Neural crest cell (in vitro differentiated cells): ENCODE measurements at places on chromosomes 11 and 22. TPM values are rescaled to one million over a fixed set of nuclear protein-coding genes. Genes with fewer than 3 reads are reported as not detected.

DNA sequence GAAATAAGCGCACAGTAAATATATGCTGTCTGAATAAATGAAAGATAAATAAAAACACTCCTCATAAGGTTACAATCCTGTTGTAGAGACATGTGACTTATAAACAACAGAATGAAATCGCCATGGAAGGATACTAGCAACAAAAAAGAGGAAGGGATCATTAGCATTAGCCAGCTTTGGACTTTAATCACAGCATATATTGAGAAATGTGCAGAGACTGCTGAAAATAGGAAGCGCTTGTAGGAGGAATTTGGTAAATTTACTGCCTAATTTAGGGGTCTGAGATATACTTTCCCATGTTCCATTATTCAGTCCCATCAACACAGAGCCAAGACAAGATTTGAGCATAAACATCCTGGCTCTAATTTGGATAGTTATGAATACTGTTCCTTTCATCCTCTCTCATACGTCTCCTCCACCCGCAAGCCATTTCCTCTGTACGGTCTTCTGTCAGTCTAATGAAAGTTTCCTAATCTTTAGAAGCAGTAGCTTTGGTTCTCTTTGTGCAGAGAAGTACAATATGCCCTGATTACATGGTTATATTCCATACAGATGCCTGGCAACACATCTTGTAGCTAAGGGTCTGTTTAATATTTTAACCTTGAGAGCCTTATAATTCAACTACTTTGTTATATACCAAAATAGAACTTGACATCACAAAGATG is 37.1 kb upstream of the AKIP1 start:
- no peak for DNase-seq
- H3K4me1 ChIP-seq = peaks cover 23% of the 10 kb centered on the region
- no peaks in the 10 kb centered on the region for H3K36me3 ChIP-seq

The PGR gene
- not detected in 2 replicates for total RNA-seq

DNA sequence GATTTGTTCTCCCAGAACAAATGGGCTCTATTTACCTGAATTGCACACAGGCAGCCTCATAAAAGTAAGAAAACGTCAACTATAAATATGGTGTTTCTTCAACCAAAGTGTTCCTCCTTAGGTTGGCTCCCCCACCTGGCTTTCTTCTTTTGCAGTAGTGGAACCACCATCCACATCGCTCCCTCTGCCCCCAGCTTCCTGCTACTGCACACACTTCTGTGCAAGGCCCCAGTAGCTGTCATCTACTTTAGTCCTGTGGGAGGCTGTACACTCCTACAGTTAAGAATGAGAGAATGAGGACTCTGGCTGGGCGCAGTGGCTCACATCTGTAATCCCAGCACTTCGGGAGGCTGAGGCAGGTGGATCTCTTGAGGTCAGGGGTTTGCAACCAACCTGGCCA is 89.5 kb downstream of the BMAL1 start:
- no peak overlapping the region for H3K4me3 ChIP-seq
- no peak for DNase-seq
- no peaks in the 10 kb centered on the region for H3K27me3 ChIP-seq
- H3K36me3 ChIP-seq = no peaks in the 10 kb centered on the region
- no peaks in the 10 kb centered on the region for H3K4me1 ChIP-seq

- no peaks in the 10 kb centered on the region for H3K36me3 ChIP-seq
- no peaks in the 10 kb centered on the region for H3K4me1 ChIP-seq
- H3K4me3 ChIP-seq = no peak overlapping the region
- DNase-seq = no peak
Measured at GRCh38 chr22:50418624-50419023, 56.2 kb downstream of the SBF1 start.

The ACRV1 gene
- 0.73 and 1.2 TPM in 2 replicates for total RNA-seq

DNA sequence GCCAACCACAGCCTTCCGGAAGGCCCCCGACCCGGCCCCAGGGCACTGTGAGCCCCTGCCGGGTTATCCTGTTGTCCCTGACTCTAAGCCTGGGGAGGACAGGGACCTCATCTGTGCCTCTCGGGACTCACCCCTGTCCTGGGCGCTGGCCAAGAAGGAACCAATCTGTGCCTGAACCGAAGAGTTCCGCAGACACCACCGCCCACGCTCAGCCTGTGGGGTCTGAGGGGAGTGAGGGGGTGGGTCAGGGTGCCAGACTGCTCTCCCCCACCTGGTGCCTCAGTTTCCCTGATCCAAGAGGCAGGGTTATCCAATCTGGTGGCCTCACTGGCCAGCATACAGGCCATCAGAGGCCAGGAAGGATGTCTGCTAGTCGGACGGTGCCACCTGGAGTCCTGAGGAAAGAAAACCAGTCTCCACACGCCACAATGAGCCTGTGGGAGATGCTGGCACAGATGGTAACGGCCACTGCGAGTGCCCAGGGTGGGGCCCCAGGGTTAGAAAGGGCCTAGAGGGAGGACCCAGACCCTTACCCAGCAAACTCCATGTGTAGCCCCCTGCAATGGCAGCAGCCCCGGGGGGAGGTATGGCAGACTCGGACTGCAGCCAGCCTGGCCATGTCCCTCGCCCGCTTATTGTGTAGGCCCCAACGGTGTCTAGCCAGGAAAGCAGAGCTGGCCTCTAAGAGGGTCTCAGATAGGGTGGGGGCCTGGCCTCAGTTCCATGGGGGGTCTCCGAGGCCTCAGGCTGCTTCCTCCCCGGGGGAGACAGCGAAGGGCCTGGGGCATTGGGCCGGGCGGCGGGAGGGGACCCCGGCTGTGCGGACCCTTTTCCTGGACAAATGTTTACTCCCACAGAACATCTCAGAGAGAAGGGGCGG is 827 bp upstream of the TNNT3 start:
- H3K4me1 ChIP-seq = no peaks in the 10 kb centered on the region
- no peak for DNase-seq
- no peaks in the 10 kb centered on the region for H3K27me3 ChIP-seq
- H3K27ac ChIP-seq = no peak overlapping the region
- peaks cover 2% of the 10 kb centered on the region for H3K36me3 ChIP-seq

- no peaks in the 10 kb centered on the region for H3K36me3 ChIP-seq
- H3K4me3 ChIP-seq = no peak overlapping the region
- H3K4me1 ChIP-seq = peaks cover 12% of the 10 kb centered on the region
- H3K27ac ChIP-seq = no peak overlapping the region
Measured at GRCh38 chr11:16225623-16226022, 130.7 kb downstream of the SOX6 start.

The NFAM1 gene
- total RNA-seq = 0.07 TPM in 1 of 2 replicates, not detected in the other

The GGTLC3 gene
- not detected in 2 replicates for total RNA-seq

DNA sequence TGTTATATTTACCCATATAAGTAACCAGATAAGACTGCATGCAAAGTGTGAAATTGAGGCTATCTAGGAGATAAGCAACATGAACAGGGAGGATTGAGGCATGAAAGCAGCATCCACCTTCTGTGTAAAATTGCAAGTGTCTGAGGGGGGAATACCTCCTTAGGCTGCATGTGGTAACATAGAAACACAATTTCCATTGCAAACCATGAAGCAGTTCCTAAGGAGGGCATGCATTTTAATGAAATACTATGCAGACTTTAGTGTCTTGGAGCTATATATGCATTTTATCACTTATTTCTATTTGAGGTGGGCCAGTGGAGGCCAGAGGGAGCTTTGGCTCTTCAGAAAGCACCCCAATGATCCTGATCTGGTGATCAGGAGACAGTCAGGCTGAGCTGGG is 160.2 kb downstream of the C11orf91 start:
- H3K4me3 ChIP-seq = no peak overlapping the region
- peaks cover 3% of the 10 kb centered on the region for H3K36me3 ChIP-seq
- no peak for DNase-seq
- no peaks in the 10 kb centered on the region for H3K4me1 ChIP-seq
- H3K27ac ChIP-seq = no peak overlapping the region

GRCh38 chr11:101497291-101497690 is 86.5 kb downstream of the TRPC6 start:
- H3K4me3 ChIP-seq = no peak overlapping the region
- no peak overlapping the region for H3K27ac ChIP-seq
- no peaks in the 10 kb centered on the region for H3K36me3 ChIP-seq
- DNase-seq = no peak
- H3K27me3 ChIP-seq = no peaks in the 10 kb centered on the region
